ENCODE measurements at places on chromosomes 12 and 14.

- DNase-seq, result no peak
Measured at GRCh38 chr14:72888636-72889201, 5.2 kb downstream of the DPF3 start.

DNA sequence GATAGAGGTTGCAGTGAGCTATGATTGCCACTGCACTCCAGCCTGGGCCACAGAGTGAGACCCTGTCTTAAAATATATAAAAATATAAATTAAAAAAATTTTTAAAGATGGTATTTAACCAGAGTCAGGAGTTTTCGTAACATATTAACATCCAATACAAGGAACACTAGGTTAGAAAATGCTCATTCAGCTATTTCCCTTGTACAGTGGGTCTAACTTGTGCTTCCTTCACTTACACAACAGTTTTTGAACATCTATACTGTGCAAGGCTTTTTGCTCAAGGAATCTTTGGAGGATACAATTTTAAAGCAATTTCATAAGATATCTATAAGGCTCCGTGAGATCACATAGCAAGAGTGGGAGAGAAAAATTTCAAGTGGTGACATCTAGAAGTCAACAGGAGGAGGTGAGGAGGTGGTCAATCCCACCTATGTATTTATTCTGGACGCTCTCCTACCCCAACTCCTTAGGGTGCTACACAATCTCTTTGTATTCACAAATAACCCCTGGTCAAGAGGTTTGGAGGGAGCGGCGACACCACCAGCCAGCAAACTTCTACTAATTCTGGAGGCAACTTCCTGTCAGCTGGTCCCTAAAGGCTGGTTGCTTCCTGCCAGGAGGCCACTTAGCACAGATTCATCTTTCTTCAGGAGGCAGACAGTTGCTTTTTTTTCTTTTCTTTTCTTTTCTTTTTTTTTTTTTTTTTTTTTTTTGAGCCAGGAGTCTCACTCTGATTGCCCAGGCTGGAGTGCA, 22.2 kb downstream of the DUSP16 start:
- DNase-seq, result no peak

GRCh38 chr12:40106202-40106533, 287 bp upstream of the SLC2A13 start:
- no peak for DNase-seq

- DNase-seq, result peak; percentile 47
Measured at GRCh38 chr12:109518820-109519665, 41.6 kb downstream of the UBE3B start.

GRCh38 chr14:31590206-31590605, 29.0 kb downstream of the NUBPL start:
- DNase-seq, result no peak

DNA sequence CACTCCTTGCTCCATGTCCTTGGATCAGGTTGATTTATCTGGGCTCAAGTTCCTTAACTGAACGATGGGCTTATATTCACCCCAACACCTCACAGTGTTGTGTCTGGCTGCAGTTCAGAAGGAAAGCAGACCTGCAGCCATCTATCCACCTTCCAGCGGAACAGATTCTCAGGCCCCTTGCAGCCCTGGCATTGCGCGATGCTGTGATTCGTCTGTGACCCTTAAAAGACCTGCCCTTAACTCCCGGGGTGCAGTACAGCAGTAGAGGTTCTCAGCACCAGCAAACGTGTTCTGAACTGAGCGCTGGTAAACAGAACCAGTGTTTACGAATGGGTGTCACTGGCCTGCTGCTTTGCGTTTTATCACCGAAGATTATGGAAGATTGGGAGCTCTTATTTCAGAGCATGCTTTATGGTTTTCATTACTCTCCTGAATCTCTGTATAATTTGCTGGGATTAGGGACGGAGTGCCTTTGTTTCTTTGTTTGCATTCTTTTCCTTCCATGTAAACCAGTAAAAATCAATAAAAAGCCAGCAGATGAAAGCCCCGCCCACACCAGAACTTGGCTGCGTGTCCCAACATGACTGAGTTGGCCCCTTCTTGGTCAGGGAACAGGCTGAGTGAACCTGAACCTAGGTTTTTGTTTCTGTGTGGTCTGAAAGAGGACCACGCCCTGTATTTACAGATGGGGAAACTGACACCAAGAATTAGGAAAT, 286.7 kb upstream of the CRY1 start:
- DNase-seq, result no peak

DNA sequence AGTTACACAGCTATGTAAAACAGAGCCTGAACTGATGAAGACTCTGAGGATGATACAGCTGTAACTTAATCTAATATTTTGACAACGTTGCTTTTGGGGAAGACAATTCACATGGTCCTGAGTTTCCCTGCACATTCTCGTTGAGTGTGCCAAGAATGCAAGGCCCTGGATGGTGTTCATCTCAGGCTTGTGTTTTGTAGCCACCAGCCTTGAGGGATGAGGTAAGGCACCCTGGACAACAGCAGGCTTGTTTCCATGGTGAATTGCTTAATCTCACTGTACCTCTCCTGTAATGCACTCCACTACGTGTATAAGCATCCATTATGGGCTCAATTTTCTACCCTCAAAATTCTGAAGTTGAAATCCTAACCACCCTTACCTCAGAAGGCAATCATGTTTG, 2.1 kb downstream of the CATSPERB start:
- DNase-seq, result no peak

DNA sequence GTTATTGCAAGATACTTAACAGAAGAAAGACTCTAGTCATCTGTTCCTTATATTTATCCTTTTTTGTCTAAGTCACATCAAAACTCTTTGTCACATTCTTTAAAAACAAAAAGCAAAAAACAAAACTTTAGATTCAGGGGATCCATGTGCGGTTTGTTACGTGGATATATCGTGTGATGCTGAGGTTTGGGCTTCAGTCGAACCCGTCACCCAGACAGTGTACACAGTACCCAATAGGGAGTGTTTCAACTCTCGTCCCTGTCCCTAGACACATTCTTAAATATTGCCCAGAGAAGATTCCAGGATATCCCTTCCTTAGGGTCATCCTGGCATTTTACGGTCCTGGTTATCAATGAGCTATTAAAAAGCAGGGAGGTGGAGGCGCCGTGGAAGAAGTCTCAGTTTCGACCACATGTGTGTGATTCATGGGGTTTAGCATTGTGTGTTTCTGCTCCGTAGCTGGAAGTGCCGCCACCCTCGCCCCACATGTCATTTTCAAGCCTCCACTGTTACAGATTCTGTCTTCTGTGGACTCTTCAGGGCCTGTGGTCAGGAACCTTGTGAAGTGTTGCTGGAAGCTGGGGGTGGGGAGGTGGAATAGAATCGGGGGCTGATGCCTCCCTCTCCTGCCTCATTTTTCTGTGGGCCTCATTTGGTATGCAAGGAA, 19.9 kb downstream of the CCND2 start:
- no peak for DNase-seq

- DNase-seq, result no peak
Measured at GRCh38 chr12:26868447-26869103, 35.6 kb upstream of the ITPR2 start.

DNA sequence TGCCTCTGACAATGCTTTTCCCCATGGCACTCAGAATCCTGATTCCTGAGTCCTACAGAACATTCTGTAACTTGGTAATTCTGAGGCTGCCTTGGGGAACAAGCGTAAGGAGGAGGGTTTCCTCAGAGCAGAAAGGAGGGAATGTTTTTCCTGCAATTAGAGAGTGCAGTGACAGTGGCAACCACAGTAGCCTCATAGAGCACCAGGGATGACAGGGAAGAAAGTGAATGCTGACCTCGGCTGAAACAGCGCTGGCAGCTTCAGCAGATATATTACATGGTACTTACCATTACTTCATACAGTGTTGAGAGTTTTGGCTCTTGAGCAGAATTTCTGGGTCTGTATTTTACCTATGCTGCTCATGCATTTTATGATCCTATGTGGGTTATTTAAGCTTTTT, 757.1 kb downstream of the NRXN3 start:
- no peak for DNase-seq

DNA sequence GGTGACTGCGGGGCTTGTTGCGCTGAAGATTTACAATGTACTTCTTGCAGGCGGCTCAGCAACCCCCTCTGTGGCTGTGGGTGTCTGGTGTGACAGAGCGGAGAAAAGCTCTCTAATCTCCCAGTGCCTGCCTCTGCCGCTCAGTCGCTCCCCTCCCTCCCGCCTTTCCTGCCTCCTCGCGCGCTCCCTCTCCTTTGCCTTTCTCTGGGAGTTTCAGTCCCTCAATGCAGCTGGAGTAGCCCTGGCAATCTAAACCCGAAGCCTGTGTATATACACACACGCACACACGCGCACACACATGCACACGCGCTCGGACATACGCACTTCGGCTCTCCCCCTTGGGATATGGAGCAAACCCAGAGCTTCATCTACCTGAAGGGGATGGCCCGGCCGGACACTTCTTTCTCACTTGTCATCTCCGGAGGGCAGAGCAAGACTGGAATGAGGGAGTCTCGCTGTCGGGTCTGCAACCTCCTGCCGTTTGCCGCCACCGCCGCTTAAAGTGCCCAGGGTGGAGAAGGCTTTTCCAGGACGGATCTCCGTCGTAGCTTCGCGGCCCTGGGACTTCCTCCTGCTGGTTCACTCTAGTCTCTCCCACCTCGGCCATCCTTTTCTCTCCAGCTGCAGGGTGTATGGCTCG, 599 bp upstream of the TRHDE start:
- no peak for DNase-seq

DNA sequence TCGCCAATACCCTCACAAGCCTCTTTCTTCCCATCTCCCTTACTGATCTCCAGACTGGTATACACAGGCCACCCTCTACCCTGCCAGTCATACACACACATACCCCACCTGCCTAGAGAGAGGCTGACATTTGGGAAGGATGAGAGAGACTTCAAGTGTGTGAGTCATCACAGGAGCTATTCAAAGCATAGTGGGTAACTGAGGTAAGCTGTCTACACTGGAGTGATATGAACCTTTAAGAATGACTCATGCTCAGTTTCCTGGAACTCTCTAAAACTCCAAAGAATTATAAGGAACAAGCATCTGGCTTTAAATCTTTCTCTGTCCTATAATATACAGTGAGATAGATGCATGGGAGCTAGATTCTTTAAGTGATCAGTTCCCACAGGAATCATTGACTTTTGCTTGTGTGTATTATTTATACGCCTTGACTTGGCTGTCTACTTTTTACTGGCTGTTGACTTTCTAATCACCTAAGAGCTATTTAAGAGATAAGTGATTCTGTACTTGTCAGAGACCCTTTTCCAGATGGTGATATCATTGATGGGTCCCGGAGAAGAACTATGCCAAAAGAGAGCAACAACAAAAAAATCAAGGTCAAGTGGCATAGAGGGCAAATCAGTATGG, 5.8 kb downstream of the IGF1 start:
- DNase-seq, result no peak

DNA sequence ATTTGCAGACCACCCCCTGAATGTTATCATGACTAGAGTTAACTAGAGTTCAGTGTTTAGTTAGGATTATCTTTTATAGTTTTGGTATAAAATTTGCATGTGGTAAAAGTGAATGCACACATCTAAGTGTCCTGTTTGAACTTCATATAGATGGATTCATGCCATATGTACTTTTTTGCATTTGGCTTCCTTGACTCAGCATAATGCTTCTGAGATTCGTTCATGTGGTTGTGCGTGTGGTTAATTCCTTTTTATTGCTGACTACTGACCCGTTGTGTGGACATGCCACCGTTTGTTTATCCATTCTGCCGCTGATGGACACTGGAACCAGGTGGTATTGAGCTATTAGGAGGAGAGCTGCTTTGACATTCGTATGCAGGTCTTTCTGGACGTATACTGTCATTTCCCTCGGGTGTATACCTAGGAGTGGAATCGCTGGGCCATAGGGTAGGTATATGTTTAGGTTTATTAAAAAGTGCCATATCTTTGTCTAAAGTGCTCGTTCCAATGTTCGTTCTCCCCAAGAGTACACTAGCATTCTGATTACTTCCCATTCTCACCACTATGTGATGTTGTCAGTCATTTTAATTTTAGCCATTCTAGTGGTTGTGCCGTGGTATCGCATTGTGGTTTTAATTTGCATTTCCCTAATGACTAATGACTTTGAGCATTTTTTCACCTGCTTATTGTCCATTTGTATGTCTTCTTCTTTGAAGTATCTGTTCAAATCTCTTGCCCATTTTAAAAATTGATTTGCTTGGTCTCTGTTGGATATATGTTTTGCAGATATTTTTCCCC, 37.7 kb downstream of the RIN3 start:
- peak; percentile 57 for DNase-seq

DNA sequence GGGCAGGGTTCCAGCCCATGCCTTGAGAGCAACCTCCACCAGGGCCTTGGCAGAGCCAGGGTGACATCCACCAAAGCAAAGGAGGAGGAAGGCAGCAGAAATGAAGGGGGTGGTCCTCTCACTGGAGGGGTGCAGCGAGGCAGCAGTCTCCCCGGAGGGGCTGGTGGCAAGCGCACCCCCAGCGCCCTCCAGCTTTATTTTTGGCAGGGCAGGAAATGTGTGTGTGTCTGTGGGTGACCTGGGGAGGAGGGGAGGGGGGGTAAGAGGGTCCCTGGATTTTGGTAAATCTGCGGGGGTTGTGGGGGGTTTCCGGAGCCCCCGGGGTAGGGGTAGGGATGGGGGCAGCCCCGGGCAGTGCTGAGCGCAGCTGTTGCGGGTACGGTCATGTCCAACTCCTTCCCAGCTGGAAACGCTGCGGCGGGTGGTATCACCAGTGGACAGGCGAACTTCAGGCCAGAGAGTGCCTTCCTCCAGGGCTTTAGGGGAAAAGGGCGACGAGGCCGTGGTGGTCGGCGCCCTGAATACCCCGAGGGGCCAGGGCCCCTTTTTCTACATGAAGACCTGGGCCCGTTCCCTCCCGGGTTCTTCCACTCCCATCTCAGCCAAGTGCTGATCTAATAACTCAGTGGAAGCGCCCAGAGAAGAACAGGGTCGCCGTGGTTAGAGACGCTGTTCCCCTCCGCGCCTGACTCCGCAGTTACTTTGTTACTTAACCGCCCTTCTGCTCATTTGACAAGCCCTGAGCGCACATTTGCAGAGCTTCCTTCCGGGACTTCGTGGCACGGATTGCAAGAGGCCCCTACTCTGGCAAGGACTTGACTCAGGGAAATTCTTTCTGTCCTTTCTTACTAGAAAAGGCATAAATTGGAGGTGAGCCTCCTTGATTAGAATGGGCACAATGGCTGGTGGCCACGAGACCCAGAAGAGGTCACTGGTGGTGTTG, 55.2 kb downstream of the FOS start:
- peak; percentile 59 for DNase-seq

DNA sequence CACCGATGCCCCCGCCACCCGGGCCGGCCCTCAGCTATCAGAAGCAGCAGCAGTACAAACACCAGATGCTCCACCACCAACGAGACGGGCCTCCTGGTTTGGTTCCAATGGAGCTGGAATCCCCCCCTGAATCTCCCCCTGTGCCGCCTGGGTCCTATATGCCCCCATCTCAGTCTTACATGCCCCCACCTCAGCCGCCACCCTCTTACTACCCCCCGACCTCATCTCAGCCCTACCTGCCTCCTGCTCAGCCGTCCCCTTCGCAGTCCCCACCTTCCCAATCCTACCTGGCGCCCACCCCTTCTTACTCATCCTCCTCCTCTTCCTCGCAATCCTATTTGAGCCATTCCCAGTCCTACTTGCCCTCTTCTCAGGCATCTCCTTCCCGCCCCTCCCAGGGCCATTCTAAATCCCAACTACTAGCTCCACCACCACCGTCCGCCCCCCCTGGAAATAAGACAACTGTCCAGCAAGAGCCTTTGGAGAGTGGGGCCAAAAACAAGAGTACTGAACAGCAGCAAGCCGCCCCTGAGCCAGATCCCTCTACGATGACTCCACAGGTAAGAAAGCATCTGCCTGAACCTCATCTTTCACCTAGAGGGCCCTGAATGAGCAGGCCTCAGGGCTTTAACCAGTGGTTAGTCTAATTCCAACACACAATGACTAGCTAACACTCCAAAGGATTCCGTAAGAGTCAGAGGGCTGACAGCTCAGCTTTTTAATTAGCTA, 851 bp downstream of the YLPM1 start:
- peak; percentile 6 for DNase-seq

Measured in CD4-positive, alpha-beta T cell treated with Interleukin-15 for 4 hours (primary cell).